ENCODE measurements at places on chromosomes 5 and 9.

GRCh38 chr5:172777881-172778814, 7.2 kb upstream of the DUSP1 start:
- no peak for DNase-seq

GRCh38 chr9:131743501-131743900, 3.6 kb upstream of the RAPGEF1 start:
- DNase-seq = no peak

- no peak for DNase-seq
Measured at GRCh38 chr9:78319197-78320029, 22.5 kb downstream of the PSAT1 start.

- DNase-seq = no peak
Measured at GRCh38 chr5:124824637-124825158, 78.3 kb upstream of the ZNF608 start.

- peak; percentile 3 for DNase-seq
Measured at GRCh38 chr5:90473396-90474234, 956 bp downstream of the MBLAC2 start.

DNA sequence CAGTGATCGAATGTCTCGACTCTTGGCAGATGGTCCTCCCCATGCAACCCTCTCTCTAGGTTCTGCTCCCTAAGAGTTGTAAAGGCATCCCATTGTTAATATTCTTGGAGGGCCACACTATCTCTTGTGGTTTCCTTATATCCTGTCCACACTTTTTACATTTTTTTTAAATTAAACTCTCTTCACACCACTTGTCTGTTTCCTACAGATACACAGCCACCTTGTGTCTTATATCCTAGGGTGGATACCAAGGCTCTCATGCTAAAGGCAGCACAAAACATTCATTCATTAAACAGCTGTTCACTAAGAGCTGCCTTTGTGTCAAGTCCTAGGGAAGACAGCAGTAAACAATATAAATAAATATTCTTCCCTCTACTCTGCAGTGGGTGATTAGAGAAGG, 60.5 kb upstream of the SHISAL2B start:
- DNase-seq = no peak

GRCh38 chr9:34744295-34745221, 34.6 kb upstream of the CCL21 start:
- no peak for DNase-seq

- no peak for DNase-seq
Measured at GRCh38 chr5:71938895-71939294, 168.4 kb upstream of the MAP1B start.

DNA sequence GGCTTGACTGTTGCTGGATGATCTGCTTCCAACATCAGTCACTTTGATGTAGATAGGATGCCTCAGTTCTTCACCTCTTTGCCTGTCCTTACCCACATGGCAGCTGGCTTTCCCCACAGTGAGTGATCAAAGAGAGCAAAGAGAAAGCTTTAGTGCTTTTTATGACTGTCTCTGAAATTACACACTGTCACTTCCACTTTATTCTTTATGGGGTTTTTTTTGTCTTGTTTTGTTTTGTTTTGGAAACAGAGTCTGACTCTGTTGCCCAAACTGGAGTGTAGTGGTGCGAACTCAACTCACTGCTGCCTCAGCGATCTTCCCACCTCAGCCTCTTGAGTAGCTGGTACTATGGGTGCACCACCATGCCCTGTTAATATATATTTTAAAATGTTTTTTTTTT, 32.4 kb upstream of the C5orf24 start:
- DNase-seq = no peak

GRCh38 chr9:89465001-89465451, 32.9 kb downstream of the SEMA4D start:
- DNase-seq = no peak

- no peak for DNase-seq
Measured at GRCh38 chr5:145683431-145683830, 151.7 kb downstream of the PRELID2 start.

GRCh38 chr9:99833735-99834134, 12.1 kb downstream of the NR4A3 start:
- DNase-seq = no peak

GRCh38 chr9:114278356-114278755, 44.5 kb upstream of the ORM1 start:
- no peak for DNase-seq

GRCh38 chr9:94017939-94018531, 62.9 kb upstream of the BARX1 start:
- no peak for DNase-seq

GRCh38 chr5:6791031-6791430, 77.8 kb downstream of the TENT4A start:
- no peak for DNase-seq

GRCh38 chr9:127794001-127794791, 8.4 kb downstream of the CDK9 start:
- no peak for DNase-seq

GRCh38 chr5:100131161-100131560, 404.0 kb upstream of the FAM174A start:
- no peak for DNase-seq

- no peak for DNase-seq
Measured at GRCh38 chr9:117682955-117683710, 21.1 kb upstream of the TLR4 start.

GRCh38 chr5:88778736-88779135, 104.2 kb downstream of the MEF2C start:
- no peak for DNase-seq

GRCh38 chr5:150278916-150279315, 10.7 kb downstream of the CAMK2A start:
- no peak for DNase-seq

DNA sequence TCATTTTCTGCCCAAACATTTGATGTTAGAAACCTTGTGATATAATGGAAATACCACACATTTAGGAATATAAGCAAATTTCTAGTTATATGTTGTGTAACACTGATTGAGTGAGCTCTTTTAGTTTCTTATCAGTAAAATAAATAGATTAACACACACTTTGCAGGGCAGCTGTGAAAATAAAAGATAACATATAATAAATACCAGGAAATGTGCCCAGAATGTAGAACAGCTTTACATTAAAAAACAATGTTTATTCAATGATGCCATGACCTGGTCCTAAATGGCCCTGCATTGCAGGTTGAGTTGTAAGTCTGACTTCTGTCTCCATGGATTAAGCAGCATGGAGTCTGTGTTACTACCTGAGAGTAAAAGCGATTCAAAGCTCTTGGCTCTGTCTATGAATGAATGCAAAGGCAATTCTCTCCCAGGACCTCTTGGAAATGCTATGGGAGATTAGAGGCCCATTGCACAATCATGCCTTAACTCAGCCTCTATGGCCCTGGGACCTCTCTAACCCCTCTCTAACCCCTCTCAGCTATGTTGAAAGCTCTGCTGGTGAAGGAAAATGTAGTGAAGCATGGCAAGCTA, 296.0 kb upstream of the ACTBL2 start:
- DNase-seq = no peak

GRCh38 chr9:110047955-110048402, 160.0 kb downstream of the C9orf152 start:
- no peak for DNase-seq

- no peak for DNase-seq
Measured at GRCh38 chr9:30713243-30713642, 1671.2 kb upstream of the ACO1 start.

GRCh38 chr5:133842846-133843611, 125.4 kb downstream of the C5orf15 start:
- no peak for DNase-seq

DNA sequence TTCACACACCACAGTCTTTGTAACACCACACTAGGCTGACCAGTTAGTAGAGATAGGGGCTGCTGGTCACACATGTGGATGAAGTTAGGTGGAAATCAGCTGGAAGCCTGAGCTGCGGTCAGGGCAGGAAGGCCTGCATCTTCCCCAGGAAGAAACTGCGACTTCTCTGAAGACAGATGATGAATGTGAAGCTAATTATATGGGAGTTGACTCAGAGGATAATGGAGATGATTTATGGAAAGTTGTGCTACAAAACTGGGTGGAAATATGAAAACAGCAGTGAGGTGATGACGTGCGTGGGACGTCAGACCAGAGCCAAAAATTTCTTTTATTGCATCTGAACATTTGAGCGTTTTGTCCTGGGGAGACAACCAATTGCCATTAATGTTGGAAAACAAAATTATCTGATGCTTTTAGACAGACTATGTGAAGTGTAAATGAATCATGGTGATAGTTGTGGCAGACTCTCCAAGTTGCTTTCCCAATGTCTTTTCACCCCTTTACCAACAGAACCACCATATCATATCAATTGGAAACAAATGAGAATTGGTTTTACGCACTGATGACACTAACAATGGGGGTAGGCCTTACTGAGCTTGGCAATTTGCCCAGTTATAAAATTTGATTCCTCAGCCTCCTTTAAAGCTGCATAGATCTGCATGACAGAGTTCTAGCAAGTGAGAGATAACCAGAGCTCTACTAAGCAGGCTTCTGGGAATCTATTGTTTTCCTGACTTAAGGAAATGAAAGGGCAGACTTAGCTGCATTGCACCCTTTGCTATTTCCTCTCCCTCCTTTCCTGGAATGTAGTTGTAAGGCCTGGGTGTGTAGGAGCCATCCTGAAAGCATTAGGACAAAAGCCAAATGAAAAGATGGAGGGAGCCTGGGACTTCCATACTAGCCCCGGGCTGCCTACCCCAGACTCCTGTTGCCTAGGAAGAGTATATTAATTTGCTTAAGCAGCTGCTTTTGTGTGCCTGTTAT, 84.0 kb downstream of the RAB3C start:
- DNase-seq = no peak

GRCh38 chr5:151173711-151174611, 16.4 kb upstream of the ANXA6 start:
- DNase-seq = no peak

GRCh38 chr5:40838086-40838485, 3.1 kb upstream of the RPL37 start:
- no peak for DNase-seq

DNA sequence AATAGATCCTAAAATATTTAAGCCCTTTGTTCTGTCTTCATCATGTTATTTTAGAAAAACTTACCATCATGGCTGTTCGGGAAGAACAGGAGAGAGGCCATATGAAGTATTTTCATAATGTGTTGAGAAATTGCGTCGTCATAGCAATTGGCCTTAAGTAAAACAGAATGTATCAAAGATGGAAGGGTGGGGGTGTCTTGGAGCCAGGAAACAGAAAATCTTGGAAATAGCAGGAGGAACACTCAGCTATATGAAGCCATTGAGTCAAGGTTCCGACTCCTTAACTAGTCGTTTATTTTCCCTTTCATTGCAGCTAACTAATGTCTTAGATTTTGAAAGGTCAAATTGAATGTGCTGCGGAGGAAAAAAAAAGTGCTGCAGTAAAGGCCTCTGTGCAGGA, 1.3 kb downstream of the SPTAN1 start:
- DNase-seq = no peak

- DNase-seq = no peak
Measured at GRCh38 chr9:104984948-104985347, 57.0 kb upstream of the ABCA1 start.

- DNase-seq = no peak
Measured at GRCh38 chr9:75063556-75064305, 24.2 kb downstream of the NMRK1 start.

- DNase-seq = no peak
Measured at GRCh38 chr9:133591116-133591910, 17.9 kb downstream of the FAM163B start.

DNA sequence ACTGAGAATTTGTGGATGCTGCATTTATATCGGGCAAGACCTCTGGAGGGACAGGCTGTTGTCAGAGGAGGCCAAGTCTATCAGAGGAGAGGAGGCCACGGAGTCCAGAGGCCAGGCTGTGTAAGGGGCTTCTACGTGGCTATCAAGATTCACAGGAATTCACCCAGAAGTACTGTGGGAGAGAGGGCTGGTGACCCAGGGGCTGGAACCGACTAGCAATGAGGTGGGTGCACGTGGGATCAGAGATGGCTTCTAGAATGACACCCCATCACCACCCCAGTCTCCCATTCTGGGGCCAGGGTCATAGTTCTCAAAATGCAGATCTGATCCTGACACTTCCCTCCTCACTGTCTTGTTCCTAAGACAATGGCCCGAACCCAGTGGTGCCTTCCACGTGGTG, 61.2 kb upstream of the PHYKPL start:
- no peak for DNase-seq

- no peak for DNase-seq
Measured at GRCh38 chr5:154743812-154744211, 11.4 kb upstream of the LARP1 start.

GRCh38 chr5:50744776-50745175, 78.3 kb downstream of the PARP8 start:
- DNase-seq = no peak

- no peak for DNase-seq
Measured at GRCh38 chr5:138469540-138470321, 4.5 kb downstream of the EGR1 start.

DNA sequence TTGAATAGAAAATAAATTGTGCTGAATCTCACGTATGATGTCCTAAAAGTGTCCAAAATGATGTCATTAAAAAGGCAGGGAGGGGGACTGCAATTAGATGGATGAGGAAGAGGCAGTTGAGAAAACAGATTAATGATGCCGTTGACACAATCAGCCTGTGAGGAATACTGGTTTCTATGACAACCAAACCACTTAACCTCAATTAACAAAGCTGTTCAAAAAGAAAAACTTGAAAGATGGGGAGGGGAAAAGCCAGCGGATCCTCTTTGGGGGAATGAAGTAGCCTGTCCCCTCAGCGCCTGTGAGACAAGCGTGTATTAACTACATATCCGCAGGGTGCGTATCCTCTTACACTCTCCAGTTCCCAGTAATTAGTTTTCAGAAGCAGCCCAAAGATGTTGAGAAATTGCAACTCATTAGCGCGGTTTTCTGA, 160.7 kb downstream of the TTC39B start:
- DNase-seq = no peak

- DNase-seq = no peak
Measured at GRCh38 chr5:129656952-129657351, 90.9 kb upstream of the MINAR2 start.

DNA sequence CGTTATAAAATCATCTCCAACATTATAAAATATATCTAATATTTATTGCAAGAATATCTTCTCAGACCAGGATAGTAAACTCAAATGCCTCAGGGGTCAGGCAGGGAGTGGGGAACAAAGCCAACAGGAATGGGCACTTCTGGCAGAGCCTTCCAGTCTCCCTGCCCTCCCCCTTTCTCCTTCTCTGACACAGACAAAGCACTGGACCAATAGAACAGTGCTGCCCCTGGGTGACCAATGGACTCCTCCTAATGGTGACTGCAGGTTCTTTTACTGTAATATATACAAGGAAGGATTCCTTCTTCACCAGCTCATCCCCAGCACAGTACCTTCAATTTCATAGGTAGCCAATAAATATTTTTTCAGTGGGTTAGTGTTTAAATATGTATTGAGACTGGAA, 31.1 kb upstream of the MAMDC2 start:
- no peak for DNase-seq

All from stimulated activated CD8-positive, alpha-beta memory T cell treated with anti-CD3 and anti-CD28 coated beads, Interleukin-12 subunit alpha, Interleukin-12 subunit beta, amount 100 ng/mL, for 4 hours (primary cell).